ENCODE measurements at places on chromosomes 2 and 18.

DNA sequence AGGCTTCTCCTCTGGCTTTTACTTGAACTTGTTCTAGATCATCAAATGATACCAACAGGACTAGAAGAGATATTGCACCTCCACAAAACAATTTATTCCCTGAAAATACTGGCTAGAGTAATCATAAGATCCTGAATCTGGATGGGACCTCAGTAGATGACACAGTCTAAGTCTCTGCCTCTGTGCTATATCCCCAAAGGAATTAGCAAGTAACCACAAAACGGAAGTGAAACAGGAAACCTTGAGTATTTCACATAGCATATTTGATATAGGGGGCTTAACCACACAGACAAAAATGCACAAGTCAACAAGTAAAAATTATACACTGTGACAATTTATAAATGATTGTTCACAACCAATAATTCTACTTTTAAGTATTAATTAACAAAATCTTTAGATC lies 456.9 kb upstream of the TNP1 start:
- peak; percentile 87 for DNase-seq

- no peak for DNase-seq
Measured at GRCh38 chr18:7023581-7023980, 94.0 kb downstream of the LAMA1 start.

- peak; percentile 54 for DNase-seq
Measured at GRCh38 chr2:173076581-173077345, 1.1 kb downstream of the MAP3K20 start.

- DNase-seq: no peak
Measured at GRCh38 chr2:46557788-46558187, 78.4 kb downstream of the TMEM247 start.
